ENCODE measurements at places on chromosomes 2 and 18. TPM values are rescaled to one million over a fixed set of nuclear protein-coding genes. Genes with fewer than 3 reads are reported as not detected.

GRCh38 chr2:227132986-227133385, 31.0 kb downstream of the COL4A4 start:
- no peaks in the 10 kb centered on the region for H3K4me1 ChIP-seq
- H3K27ac ChIP-seq: no peak overlapping the region
- H3K36me3 ChIP-seq: no peaks in the 10 kb centered on the region
- no peak overlapping the region for H3K4me3 ChIP-seq

- H3K27me3 ChIP-seq: no peaks in the 10 kb centered on the region
- H3K36me3 ChIP-seq: no peaks in the 10 kb centered on the region
- no peak overlapping the region for H3K27ac ChIP-seq
- H3K4me1 ChIP-seq: no peaks in the 10 kb centered on the region
- no peak overlapping the region for H3K4me3 ChIP-seq
These were observed 464.3 kb upstream of the ID2 start for GRCh38 chr2:8217468-8218030.

GRCh38 chr2:174011796-174012195, 46.6 kb upstream of the SP3 start:
- DNase-seq: no peak
- no peaks in the 10 kb centered on the region for H3K27me3 ChIP-seq
- no peaks in the 10 kb centered on the region for H3K4me1 ChIP-seq

- no peaks in the 10 kb centered on the region for H3K4me1 ChIP-seq
- H3K36me3 ChIP-seq: no peaks in the 10 kb centered on the region
- DNase-seq: no peak
- H3K27ac ChIP-seq: no peak overlapping the region
- H3K4me3 ChIP-seq: no peak overlapping the region
- no peaks in the 10 kb centered on the region for H3K27me3 ChIP-seq
These were observed 60.4 kb upstream of the SIX2 start for GRCh38 chr2:45069684-45070083.

GRCh38 chr2:185338104-185338503, 400.5 kb upstream of the FSIP2 start:
- DNase-seq: no peak
- H3K36me3 ChIP-seq: no peaks in the 10 kb centered on the region
- H3K27me3 ChIP-seq: no peaks in the 10 kb centered on the region

DNA sequence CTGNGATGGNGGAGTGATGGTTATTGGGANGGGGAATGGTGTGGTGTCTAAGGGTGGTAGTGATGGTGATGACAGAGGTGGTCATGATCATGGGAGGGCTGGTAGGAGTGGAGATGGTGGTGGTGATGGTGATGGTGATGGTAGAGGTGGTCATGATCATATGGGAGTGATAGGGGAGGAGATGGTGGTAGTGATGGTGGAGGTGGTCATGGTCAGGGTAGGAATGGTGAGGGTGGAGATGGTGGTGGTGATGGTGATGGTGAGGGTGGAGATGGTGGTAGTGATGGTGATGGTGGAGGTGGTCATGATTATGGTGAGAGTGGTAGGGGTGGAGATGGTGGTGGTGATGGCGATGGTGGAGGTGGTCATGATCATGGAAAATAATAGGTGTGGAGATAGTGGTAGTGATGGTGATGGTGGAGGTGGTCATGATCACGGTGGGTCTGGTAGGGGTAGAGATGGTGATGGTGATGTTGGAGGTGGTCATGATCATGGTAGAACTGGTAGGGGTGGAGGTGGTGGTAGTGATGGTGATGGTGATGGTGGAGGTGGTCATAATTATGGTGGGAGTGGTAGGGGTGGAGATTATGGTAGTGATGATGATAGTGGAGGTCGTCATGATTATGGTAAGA, 83.7 kb downstream of the INPP5D start:
- DNase-seq: no peak
- H3K27me3 ChIP-seq: no peaks in the 10 kb centered on the region
- H3K4me1 ChIP-seq: no peaks in the 10 kb centered on the region
- H3K36me3 ChIP-seq: no peaks in the 10 kb centered on the region
- no peak overlapping the region for H3K4me3 ChIP-seq

DNA sequence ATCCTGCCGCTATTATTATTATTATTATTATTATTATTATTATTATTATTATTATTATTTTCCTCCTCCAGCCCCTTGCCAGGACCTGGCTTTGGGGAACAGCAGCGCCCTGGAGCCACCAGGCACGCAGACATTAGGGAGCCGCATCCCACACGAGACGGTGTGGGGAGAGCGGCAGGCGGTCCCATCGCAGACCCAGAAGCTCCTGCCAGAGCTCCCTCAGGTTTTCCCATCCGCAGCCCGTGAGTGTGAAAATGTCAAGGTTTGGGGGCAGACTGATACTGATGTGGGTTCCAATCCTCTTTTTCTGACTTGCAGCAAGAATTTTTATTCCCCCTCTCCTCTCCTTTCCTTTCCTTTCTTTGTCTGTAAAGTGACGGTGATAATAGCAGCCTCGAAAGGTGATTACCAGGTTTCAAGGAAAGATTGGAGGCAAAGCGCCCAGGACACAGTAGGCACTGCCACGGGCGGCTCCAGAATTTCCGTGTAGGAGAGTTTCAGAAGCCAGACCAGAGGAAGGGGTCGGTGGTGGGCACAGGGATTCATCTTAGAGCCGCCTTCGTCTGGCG, 816 bp downstream of the SCTR start:
- H3K27me3 ChIP-seq: no peaks in the 10 kb centered on the region
- H3K36me3 ChIP-seq: no peaks in the 10 kb centered on the region
- H3K4me1 ChIP-seq: no peaks in the 10 kb centered on the region
- no peak overlapping the region for H3K27ac ChIP-seq
- no peak overlapping the region for H3K4me3 ChIP-seq
- no peak for DNase-seq

DNA sequence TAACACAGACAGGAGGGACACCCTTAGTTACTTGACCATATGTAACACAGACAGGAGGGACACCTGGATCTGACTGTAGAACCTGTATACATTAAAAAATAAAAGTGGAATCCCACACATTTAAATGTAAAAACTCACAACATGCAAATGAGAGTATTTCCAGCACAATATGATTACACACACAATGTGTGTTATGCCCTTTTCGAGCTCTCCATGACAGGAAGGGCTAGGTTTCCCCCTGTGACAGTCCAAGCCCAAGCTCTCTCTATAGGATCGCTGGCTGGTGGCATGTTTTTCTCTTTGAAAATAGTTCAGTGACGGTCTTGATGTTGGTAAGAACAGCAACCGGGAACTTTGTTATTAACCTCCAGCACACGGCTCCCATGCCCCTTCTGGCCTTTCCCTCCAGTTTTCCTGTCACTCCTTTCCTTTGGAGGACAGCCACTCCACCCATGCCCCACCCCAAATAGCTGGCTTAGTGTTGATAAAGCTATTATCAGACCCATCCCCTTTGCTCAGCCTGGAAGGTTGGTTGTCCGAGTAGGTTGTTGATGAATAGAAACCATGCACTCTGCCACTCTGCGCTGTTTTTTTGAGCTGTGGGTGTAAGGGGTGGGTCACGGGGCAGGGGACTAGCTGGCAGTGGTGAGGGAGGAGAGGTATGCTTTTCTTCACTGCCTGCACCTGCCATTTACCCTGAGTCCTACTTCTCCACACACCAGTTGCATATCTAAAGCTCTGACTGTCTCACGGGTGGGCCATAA, 2.7 kb downstream of the RASGRP3 start:
- no peak for DNase-seq
- H3K36me3 ChIP-seq: no peaks in the 10 kb centered on the region
- no peaks in the 10 kb centered on the region for H3K27me3 ChIP-seq
- H3K27ac ChIP-seq: no peak overlapping the region
- no peak overlapping the region for H3K4me3 ChIP-seq
- no peaks in the 10 kb centered on the region for H3K4me1 ChIP-seq

DNA sequence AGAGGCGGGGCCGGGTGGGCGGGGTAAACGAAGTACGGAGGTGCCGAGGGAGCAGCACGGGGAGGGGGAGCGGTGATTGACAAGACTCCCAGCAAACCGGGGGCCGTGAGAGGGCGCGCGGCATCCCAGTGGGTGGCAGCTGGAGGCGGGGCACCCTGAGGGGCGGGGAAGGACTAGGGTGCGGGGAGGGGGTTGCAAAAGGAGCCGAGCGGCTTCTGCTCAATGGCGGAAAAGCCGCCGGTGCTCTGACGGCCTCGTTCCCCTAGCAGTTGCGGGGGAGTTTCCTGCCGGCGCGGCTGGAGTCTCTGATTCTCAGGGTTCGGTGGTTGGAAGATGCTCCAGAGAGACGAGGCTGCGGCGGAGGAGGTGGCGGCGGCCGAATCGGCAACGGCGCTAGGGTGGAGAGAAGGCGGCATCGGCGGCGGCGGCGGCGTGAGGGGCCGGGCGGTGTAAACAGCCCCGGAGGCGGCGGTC, at the start of gene PPM1B:
TSS of gene PPM1B (plus strand) at position 195 of the 474 bp plus-strand sequence. CDS start 32,325 bp downstream, outside the sequence.
- H3K4me3 ChIP-seq: peak within 1 kb of the TSS; percentile 100
- peak; percentile 99 for DNase-seq

- no peaks in the 10 kb centered on the region for H3K36me3 ChIP-seq
- no peak overlapping the region for H3K27ac ChIP-seq
- H3K27me3 ChIP-seq: no peaks in the 10 kb centered on the region
- no peak for DNase-seq
These were observed 1368.0 kb upstream of the LRRTM1 start for GRCh38 chr2:81672516-81672915.

GRCh38 chr18:12464731-12465130, 57.0 kb downstream of the PRELID3A start:
- no peak overlapping the region for H3K4me3 ChIP-seq
- DNase-seq: no peak
- H3K27me3 ChIP-seq: no peaks in the 10 kb centered on the region

TNS1 gene
- total RNA-seq: 154 TPM

SF3B6 gene
- total RNA-seq: 110 TPM

BCL11A gene
- 6.2 TPM for total RNA-seq

LRRTM4 gene
- total RNA-seq: not detected

FAM228A gene
- 2.6 TPM for total RNA-seq

C2orf80 gene
- total RNA-seq: not detected
